Ovary (tissue), 10 donors: ENCODE measurements at places on chromosomes 13 and 19. TPM values are rescaled to one million over a fixed set of nuclear protein-coding genes. Genes with fewer than 3 reads are reported as not detected.

- no peaks in the 10 kb centered on the region for H3K36me3 ChIP-seq
- H3K27me3 ChIP-seq = no peaks in the 10 kb centered on the region
- no peak for DNase-seq
- no peak overlapping the region for H3K4me3 ChIP-seq
These were observed 10.0 kb downstream of the DPF1 start for GRCh38 chr19:38213911-38214625.

- no peaks in the 10 kb centered on the region for H3K4me1 ChIP-seq
- H3K27ac ChIP-seq = no peak overlapping the region
- H3K4me3 ChIP-seq = no peak overlapping the region
These were observed 684.5 kb upstream of the ARGLU1 start for GRCh38 chr13:107252428-107252827.

Gene TYROBP
- total RNA-seq = 39.9 TPM

- H3K4me3 ChIP-seq = no peak overlapping the region
- H3K36me3 ChIP-seq = no peaks in the 10 kb centered on the region
- no peak for DNase-seq
- no peaks in the 10 kb centered on the region for H3K27me3 ChIP-seq
- peaks cover 9% of the 10 kb centered on the region for H3K4me1 ChIP-seq
These were observed 5.0 kb downstream of the PLIN5 start for GRCh38 chr19:4529924-4530522.

DNA sequence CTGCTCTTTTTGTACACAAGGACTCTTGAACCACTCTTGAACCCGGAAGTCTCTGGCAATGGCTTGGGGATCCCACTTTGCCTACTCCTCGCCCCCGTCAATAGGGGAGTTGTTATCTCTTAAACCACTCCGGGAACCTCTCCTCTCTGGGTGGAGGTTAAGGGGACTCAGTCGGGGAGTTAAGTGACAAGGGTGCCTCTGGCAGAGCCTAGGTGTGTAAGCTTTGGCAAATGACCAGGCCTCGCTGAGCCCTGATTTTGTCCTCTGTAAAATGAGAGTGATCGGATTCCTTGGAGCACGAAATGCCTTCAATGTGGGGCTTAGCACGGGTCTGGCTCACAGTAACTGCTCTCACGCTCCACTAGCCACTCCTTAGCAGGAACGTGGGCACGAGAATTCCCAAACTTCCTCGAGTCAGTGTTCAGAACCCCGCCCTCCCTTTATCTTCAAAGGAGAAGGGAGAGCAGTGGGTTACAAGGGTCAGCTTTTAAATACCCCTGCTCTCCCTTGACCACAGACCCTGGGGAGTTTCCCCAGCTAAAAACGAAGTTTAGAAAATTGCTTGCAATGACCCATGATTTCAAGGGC, 193.3 kb downstream of the KATNAL1 start:
- H3K4me3 ChIP-seq = no peak overlapping the region
- H3K27ac ChIP-seq = peak overlapping the region; percentile 50
- no peaks in the 10 kb centered on the region for H3K27me3 ChIP-seq
- H3K4me1 ChIP-seq = peaks cover 2% of the 10 kb centered on the region
- DNase-seq = no peak

- H3K27ac ChIP-seq = no peak overlapping the region
- no peaks in the 10 kb centered on the region for H3K4me1 ChIP-seq
- no peak overlapping the region for H3K4me3 ChIP-seq
- H3K36me3 ChIP-seq = no peaks in the 10 kb centered on the region
- H3K27me3 ChIP-seq = no peaks in the 10 kb centered on the region
These were observed 46.6 kb upstream of the C19orf12 start for GRCh38 chr19:29761575-29762232.

- H3K36me3 ChIP-seq = no peaks in the 10 kb centered on the region
- no peak for DNase-seq
- no peak overlapping the region for H3K4me3 ChIP-seq
- no peaks in the 10 kb centered on the region for H3K27me3 ChIP-seq
- no peaks in the 10 kb centered on the region for H3K4me1 ChIP-seq
These were observed 421.6 kb upstream of the SLC10A2 start for GRCh38 chr13:103487841-103488240.

DNA sequence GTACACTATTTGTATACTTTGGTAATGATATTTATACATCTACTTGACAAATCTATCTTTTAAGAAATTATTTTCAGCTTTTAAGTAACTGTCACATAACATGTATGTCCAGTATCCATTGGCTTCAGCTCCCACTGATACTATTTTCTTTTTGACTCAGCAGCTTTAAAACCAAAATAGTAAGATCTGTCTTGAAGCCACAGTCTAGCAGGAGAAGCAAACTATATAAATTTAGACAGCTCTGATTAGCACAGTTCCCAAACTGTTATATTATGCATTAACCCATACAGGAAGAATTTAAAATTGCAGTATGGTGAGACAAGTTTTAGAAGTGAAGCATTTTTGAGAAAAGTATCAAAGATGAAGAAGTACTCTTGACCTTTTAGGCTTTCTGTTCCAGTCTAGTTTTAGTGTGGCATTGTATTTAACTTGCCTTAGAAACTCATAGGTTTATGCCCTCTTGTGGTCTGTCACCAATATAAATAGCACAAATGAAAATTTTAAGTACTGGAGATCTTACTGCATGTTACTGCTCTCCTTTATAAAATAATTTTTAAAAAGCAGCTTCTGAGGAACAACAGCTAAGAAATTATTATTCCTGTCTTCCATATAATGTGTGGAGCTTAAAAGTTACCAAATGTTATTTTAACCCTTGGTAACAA, 24.7 kb downstream of the URI1 start:
- no peaks in the 10 kb centered on the region for H3K27me3 ChIP-seq
- no peak overlapping the region for H3K4me3 ChIP-seq
- H3K27ac ChIP-seq = no peak overlapping the region
- no peak for DNase-seq
- H3K4me1 ChIP-seq = peaks cover 14% of the 10 kb centered on the region

- H3K27ac ChIP-seq = no peak overlapping the region
- no peaks in the 10 kb centered on the region for H3K4me1 ChIP-seq
- no peaks in the 10 kb centered on the region for H3K27me3 ChIP-seq
- no peak overlapping the region for H3K4me3 ChIP-seq
- DNase-seq = no peak
These were observed 98.4 kb upstream of the STARD13 start for GRCh38 chr13:33383724-33384577.

Gene ZNF492
- 0.61 TPM for total RNA-seq

Gene PPM1N
- total RNA-seq = 0.85 TPM

Gene SULT2B1
- not detected for total RNA-seq

DNA sequence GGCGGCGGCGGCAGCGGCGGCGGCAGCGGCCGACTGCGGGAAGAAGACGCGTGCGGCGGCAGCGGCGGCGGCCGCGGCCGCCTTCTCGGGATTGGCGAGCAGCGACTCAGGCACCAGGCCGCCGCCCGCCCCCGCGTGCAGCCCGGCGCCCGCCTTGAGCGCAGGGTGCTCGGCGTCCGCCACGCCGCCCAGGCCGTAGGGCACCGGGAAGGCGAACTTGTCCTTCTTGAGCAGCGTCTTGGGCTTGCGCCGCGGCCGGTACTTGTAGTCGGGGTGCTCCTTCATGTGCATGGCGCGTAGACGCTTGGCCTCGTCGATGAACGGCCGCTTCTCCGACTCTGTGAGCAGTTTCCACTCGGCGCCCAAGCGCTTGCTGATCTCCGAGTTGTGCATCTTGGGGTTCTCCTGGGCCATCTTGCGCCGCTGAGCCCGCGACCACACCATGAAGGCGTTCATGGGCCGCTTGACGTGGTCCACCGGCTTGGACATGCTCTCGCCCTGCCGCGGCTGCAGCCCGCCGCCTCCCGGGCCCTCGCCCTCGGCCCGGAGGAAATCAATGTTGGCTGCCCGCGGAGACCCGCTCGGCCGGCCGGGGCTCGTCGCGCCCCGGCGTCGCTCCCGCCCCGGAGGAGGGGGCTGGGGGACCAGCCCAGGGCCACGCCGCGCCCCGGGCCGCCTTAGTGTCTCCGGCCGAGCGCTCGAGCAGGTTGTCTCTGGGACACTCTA, 621 bp downstream of the SOX21 start:
- DNase-seq = no peak
- no peak overlapping the region for H3K27ac ChIP-seq
- H3K36me3 ChIP-seq = no peaks in the 10 kb centered on the region
- H3K4me3 ChIP-seq = no peak overlapping the region

Gene BICRA
- 16.4 TPM for total RNA-seq

GRCh38 chr19:38319421-38320258, at the start of gene KCNK6:
TSS of gene KCNK6 (plus strand) at chr19:38319845. CDS start at chr19:38319951, 106 bp downstream.
- no peaks in the 10 kb centered on the region for H3K27me3 ChIP-seq
- no peaks in the 10 kb centered on the region for H3K36me3 ChIP-seq
- peak; percentile 64 for DNase-seq
- H3K27ac ChIP-seq = peak within 1 kb of the TSS; percentile 75

DNA sequence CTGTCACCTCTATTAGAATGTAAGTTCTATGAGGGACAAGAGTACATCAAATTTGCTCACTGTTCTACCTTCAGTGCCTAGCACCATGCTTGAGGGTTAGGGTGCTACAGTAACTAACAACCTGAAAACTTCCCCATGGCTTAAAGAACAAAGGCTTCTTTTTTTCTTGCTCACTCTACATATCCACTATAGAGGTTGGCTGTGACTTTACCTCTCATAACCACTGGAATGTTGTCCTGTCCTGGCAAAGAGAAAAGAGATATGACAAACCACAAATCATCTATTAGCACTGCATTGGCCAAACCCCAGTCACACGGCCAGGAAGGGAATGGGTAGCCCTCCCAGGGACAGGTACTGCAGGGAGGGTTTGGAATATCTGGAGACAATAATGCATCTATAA, 23.2 kb upstream of the ACOD1 start:
- no peaks in the 10 kb centered on the region for H3K4me1 ChIP-seq
- H3K4me3 ChIP-seq = no peak overlapping the region
- DNase-seq = no peak

Gene TRIM13
- total RNA-seq = 25.5 TPM

DNA sequence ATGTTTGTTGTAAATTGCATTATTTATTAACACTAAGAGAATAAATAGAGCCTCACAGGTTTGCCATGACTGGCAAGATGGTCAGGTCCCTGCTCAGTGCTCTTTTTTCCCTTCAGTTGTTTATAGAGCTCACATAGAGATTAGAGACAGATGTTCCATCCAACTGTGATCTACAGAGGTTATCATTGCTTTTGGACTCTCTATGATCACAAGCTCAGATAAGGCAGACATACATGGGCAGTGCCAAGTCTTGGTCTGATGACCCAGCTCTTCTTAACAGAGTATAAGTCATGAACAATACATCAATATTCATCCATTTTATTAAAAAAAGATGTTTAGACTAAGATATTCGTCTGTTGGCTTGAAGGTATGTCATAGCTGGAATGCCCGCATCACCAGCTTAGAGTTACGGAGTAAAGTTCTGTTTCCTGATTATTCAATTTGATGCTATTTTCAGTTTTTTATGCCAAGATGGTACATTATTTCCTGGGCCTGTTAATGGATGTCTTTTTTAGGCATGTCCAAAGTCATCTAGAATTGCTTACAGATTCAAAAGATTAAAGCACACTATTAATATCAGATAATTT, 729.8 kb upstream of the SLC10A2 start:
- H3K4me1 ChIP-seq = no peaks in the 10 kb centered on the region
- no peaks in the 10 kb centered on the region for H3K27me3 ChIP-seq
- H3K36me3 ChIP-seq = no peaks in the 10 kb centered on the region
- no peak for DNase-seq

DNA sequence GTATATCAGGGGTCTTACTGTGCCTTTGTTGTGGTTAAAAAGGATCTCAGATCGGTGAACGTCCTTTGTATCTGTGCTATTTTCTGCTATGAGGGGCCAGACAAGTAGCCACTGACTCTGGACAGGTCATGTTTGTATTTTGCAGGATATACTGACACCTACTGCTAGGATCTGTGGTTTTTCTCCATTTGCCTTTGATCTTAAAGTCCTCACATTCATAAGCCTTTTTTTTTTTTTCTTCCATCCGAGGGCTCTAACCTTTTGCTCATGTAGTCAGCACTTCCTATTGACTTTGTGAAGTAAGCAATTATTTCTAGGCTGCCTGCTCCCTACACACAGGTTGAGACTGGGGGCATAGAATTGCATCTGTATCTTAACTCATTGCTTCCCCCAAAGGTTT, 106.2 kb downstream of the SLITRK5 start:
- no peaks in the 10 kb centered on the region for H3K4me1 ChIP-seq
- no peaks in the 10 kb centered on the region for H3K36me3 ChIP-seq
- H3K27ac ChIP-seq = no peak overlapping the region
- H3K27me3 ChIP-seq = no peaks in the 10 kb centered on the region
- H3K4me3 ChIP-seq = no peak overlapping the region

DNA sequence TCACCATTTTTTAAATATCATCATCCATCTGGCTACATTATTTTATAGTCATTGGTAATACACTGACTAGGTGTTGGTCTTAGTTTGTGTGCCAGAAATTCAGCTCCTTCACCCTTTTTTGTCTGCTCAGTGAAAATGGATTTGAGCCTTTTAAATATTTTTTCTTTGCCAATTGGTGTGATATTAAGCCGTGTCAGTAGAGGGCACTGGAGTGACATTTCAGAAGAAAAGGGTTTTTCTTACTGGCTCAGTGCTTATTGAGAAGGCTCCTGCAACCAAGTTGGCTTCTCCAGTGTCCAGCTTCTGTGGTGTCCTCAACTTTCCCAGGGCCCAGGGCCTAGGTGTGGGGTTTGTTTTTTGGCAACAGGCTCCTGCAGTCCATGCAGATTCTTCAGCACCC, 546.6 kb downstream of the DACH1 start:
- H3K27me3 ChIP-seq = no peaks in the 10 kb centered on the region
- no peak overlapping the region for H3K27ac ChIP-seq
- no peak overlapping the region for H3K4me3 ChIP-seq

Gene CD33
- 2.4 TPM for total RNA-seq

DNA sequence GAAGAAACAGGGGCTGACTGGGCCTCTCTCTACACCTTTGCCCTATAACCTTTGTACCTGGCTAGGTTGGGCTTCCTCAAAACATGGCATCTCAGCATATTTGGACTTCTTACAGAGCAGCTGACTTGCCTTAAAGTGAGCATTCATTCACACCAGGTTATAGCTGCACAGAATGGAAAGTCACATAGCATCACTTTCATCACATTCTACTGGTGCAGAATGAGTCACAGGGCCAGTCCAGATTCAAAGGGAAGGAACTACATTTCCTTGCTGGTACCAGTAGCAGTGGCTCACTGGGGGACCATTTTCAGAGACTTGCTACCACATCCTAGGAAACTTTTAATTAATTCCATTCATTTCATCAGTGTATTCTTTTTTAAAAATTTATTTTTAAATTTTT, 20.3 kb upstream of the TPTE2 start:
- H3K27ac ChIP-seq = no peak overlapping the region
- no peaks in the 10 kb centered on the region for H3K27me3 ChIP-seq
- no peaks in the 10 kb centered on the region for H3K36me3 ChIP-seq
- DNase-seq = no peak
- H3K4me1 ChIP-seq = no peaks in the 10 kb centered on the region

DNA sequence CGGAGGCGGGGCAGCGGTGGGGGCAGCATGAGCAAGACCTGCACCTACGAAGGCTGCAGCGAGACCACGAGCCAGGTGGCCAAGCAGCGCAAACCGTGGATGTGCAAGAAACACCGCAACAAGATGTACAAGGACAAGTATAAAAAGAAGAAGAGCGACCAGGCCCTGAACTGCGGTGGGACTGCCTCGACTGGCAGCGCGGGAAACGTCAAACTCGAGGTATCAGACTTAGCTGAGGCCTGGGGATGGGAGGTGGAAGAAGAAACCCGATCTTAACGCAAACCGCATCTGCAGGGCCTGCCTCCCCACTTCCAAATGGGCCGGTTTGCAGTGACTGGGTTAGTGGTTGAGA, 693 bp downstream of the RFXAP start:
- H3K27ac ChIP-seq = peak overlapping the region; percentile 61
- no peaks in the 10 kb centered on the region for H3K27me3 ChIP-seq
- H3K4me1 ChIP-seq = peaks cover 6% of the 10 kb centered on the region
- H3K36me3 ChIP-seq = no peaks in the 10 kb centered on the region

Gene KLK5
- 0.17 TPM for total RNA-seq

Gene ZNF729
- not detected for total RNA-seq

Gene SERPINE3
- not detected for total RNA-seq
